HepG2 (cell line): ENCODE measurements at places on chromosomes 1 and 21. TPM values are rescaled to one million over a fixed set of nuclear protein-coding genes. Genes with fewer than 3 reads are reported as not detected.
A peak's percentile ranks its signal among the peaks of the same experiment; 100 is the strongest.

The LRRC39 gene
- 0.07 TPM in 1 of 2 replicates, not detected in the other for total RNA-seq

The PCAT6 gene
- total RNA-seq, result 0.55 and 0.60 TPM in 2 replicates

The SPOCD1 gene
- total RNA-seq, result 0.08 and 0.24 TPM in 2 replicates

The FABP3 gene
- 0.24 and 0.46 TPM in 2 replicates for total RNA-seq

The MUTYH gene
- 12.7 and 17.1 TPM in 2 replicates for total RNA-seq

The CLDN17 gene
- not detected in 2 replicates for total RNA-seq

The CCDC181 gene
- total RNA-seq, result 0.07 TPM in 1 of 2 replicates, not detected in the other

DNA sequence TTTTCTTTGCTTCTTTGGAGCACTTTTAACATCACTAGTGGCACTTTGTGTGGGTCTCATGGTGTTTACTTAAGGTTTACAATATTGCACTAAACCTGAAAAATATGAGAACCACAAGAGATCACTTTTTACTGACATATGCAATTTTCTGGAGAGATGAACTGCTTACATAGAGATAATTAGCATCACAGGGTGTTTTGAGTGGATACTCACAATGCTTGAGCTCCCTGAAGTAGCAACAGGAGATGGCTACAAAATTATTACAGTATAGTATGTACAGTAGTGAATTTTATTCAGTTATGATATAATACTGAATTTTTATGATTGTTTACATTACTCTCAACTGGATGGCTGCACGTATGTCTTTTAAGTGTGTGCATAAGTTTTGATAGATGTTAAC lies 22.6 kb downstream of the RPRD2 start:
- no peak for DNase-seq
- no peaks in the 10 kb centered on the region; the same call in 1 of the 2 replicates for H3K36me3 ChIP-seq

DNA sequence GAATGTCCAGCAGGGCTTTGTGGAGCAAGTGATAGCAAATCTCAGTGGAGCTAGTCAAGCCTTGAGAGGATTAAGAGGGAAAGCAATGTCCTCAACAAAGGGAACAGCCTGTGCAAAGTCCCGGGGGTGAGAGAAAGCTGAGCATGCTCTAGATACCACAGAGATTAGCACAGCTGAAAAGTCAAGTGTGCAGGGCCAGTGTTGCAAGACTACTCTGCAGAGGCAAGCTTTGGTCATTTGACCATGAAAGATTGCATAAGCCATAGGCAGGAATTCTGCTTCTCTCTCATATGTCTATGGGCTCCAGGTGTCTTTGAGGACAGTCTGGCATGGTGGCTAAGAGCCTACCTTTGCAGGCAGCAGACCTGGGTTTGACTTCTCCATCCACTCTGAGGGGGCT lies 181.0 kb upstream of the JUN start:
- H3K4me3 ChIP-seq, result no peak overlapping the region
- peak; percentile 51 for DNase-seq
- peaks cover 37% of the 10 kb centered on the region for H3K4me1 ChIP-seq
- no peaks in the 10 kb centered on the region for H3K36me3 ChIP-seq
- no peaks in the 10 kb centered on the region for H3K27me3 ChIP-seq
- H3K27ac ChIP-seq, result no peak overlapping the region

GRCh38 chr1:230536641-230537155 lies 105.6 kb upstream of the COG2 start:
- no peaks in the 10 kb centered on the region for H3K27me3 ChIP-seq
- no peak overlapping the region for H3K27ac ChIP-seq
- no peaks in the 10 kb centered on the region for H3K36me3 ChIP-seq
- DNase-seq, result no peak

DNA sequence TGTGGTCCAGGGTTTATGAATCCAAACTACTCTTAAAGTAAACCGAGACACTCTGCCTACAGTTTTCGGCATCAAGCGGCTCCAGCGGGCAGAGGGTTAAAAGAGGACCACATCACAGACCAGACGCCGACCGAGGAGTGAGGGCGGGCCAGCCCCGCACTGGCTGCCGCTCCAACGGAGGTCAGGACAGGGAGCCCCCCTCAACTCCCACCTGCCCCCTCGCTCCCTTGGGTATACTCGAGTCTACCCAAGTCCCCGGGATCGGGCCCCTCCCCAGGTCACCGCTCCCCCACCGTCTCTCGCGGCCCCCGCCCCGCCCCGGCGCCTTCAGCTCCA lies 312 bp downstream of the ARNT start:
- peak; percentile 63 for DNase-seq
- H3K36me3 ChIP-seq, result no peaks in the 10 kb centered on the region
- peak overlapping the region; percentile 84 for H3K27ac ChIP-seq
- peaks cover 33% of the 10 kb centered on the region for H3K4me1 ChIP-seq

GRCh38 chr1:81392526-81393226 lies 408.1 kb upstream of the ADGRL2 start:
- DNase-seq, result no peak
- H3K36me3 ChIP-seq, result no peaks in the 10 kb centered on the region
- H3K4me3 ChIP-seq, result no peak overlapping the region
- H3K27me3 ChIP-seq, result no peaks in the 10 kb centered on the region
- H3K4me1 ChIP-seq, result no peaks in the 10 kb centered on the region

- no peaks in the 10 kb centered on the region for H3K36me3 ChIP-seq
- H3K27me3 ChIP-seq, result no peaks in the 10 kb centered on the region
- no peak overlapping the region for H3K27ac ChIP-seq
- H3K4me1 ChIP-seq, result no peaks in the 10 kb centered on the region
- no peak overlapping the region for H3K4me3 ChIP-seq
- no peak for DNase-seq
Measured at GRCh38 chr21:22342889-22343288, 1344.7 kb downstream of the NCAM2 start.

DNA sequence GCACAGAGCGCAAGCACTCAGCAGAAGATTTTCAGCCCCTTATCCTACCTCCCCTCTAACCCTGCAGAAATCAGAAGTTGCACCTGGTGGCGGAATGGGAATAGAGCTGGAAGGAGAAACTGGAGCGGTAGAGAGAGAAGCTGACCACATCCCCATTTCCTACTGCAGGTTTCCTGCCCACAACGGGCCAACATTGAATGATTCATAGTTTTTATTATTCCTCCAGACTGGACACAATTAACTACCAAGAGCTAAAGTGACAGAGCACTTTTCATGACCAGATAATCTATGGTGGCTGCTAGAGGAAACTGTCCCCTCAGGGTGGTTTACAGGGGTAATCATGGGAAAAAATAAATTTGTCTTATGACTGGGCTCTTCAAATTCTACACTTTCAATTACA lies 21.3 kb upstream of the LRRC8D start:
- no peak for DNase-seq
- no peak overlapping the region for H3K4me3 ChIP-seq
- no peaks in the 10 kb centered on the region for H3K36me3 ChIP-seq
- peaks cover 8% of the 10 kb centered on the region; the same call in 2 of the 3 replicates for H3K27me3 ChIP-seq

- H3K27me3 ChIP-seq, result no peaks in the 10 kb centered on the region; the same call in 2 of the 3 replicates
- H3K4me3 ChIP-seq, result peak overlapping the region; percentile 83
- peak overlapping the region; percentile 86 for H3K27ac ChIP-seq
- peaks cover 52% of the 10 kb centered on the region for H3K4me1 ChIP-seq
- no peaks in the 10 kb centered on the region for H3K36me3 ChIP-seq
- DNase-seq, result no peak
Measured at GRCh38 chr1:225426395-225427234, 1.2 kb downstream of the LBR start.

GRCh38 chr1:113654883-113655282 lies 104.4 kb downstream of the PHTF1 start:
- peaks cover 2% of the 10 kb centered on the region for H3K36me3 ChIP-seq
- no peaks in the 10 kb centered on the region for H3K4me1 ChIP-seq
- no peaks in the 10 kb centered on the region for H3K27me3 ChIP-seq
- no peak overlapping the region for H3K27ac ChIP-seq

GRCh38 chr1:221708076-221708571 lies 33.8 kb downstream of the DUSP10 start:
- no peaks in the 10 kb centered on the region for H3K27me3 ChIP-seq
- peaks cover 13% of the 10 kb centered on the region; the same call in 2 of the 3 replicates for H3K36me3 ChIP-seq
- no peak for DNase-seq

DNA sequence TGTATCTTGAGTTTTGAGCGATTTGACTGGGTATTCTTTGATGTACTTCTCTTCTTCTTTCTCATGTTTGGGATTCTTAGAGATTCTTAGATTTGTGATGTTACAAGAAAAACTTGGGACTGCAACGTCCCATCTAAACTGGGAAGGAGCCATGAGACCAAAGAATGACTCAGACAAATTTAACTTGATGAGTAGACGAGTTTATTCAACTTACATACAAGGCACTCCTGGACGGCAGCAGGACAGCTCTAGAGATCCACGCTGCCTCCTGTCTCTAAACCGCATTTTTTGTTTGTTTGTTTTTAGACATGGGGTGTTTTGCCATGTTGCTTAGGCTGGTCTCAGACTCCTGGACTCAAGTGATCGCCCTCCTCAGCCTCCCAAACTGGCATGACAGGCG lies 137.1 kb downstream of the PIK3R3 start:
- H3K36me3 ChIP-seq, result peaks cover 6% of the 10 kb centered on the region; the same call in 1 of the 3 replicates
- no peak for DNase-seq
- peaks cover 18% of the 10 kb centered on the region for H3K4me1 ChIP-seq
- H3K27ac ChIP-seq, result no peak overlapping the region
- no peaks in the 10 kb centered on the region for H3K27me3 ChIP-seq
- H3K4me3 ChIP-seq, result no peak overlapping the region

GRCh38 chr1:91725989-91726721 lies 159.8 kb downstream of the TGFBR3 start:
- no peaks in the 10 kb centered on the region for H3K27me3 ChIP-seq
- H3K4me3 ChIP-seq, result no peak overlapping the region
- H3K4me1 ChIP-seq, result peaks cover 22% of the 10 kb centered on the region
- H3K27ac ChIP-seq, result peak overlapping the region; percentile 20

DNA sequence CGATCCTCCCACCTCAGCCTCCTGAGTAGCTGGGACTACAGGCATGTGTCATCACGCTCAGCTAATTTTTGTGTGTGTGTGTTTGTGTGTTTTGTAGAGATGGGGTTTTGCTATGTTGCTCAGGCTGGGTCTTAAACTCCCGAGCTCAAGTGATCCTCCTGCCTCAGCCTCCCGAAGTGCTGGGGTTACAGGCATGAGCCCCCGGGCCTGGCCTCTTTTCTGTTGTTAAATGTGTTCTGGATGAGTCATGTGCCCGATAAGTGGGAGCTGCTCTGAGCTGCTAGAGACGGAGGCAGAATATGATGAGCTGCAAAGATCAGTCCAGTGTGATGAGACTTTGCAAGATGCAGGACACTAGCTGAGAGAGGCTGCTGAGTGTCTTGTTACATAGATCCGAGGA lies 75.5 kb downstream of the VPS13D start:
- no peak overlapping the region for H3K27ac ChIP-seq
- peaks cover 12% of the 10 kb centered on the region for H3K36me3 ChIP-seq
- H3K4me1 ChIP-seq, result no peaks in the 10 kb centered on the region
- DNase-seq, result no peak
- H3K27me3 ChIP-seq, result no peaks in the 10 kb centered on the region
- no peak overlapping the region for H3K4me3 ChIP-seq

DNA sequence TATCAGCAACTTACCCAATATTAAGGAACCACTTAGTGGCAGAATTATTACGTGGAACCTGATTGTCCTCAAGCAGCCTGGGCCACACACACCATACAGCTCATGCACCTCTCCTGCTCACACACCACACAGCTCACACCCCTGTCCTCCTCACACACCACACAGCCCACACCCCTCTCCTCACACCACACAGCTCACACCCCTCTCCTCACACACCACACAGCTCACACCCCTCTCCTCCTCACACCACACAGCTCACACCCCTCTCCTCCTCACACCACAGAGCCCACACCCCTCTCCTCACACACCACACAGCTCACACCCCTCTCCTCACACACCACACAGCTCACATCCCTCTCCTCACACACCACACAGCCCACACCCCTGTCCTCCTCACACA lies 36.8 kb upstream of the LAMC2 start:
- no peaks in the 10 kb centered on the region for H3K27me3 ChIP-seq
- no peaks in the 10 kb centered on the region for H3K36me3 ChIP-seq
- H3K27ac ChIP-seq, result no peak overlapping the region
- DNase-seq, result no peak
- H3K4me1 ChIP-seq, result peaks cover 7% of the 10 kb centered on the region; the same call in 1 of the 2 replicates

DNA sequence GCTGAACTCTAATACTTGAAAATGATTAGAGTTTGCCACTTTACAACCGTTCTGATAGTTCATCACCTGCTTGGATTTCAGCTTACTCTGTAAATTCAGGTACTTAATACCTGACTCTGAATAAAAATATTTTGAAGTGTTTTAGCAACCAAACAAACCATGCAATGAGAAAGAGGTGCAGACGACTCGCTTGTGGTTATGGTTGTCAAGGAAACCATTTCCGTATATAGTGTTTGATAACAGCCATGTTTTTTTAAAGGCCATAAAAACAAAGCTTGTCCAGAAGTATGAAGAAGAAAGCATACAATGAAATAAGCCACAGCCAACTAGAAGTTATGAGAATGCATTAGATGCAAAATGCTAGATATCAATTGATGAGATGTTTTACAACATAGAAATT lies 167.2 kb upstream of the HMCN1 start:
- H3K27ac ChIP-seq, result no peak overlapping the region
- no peaks in the 10 kb centered on the region for H3K27me3 ChIP-seq
- no peaks in the 10 kb centered on the region for H3K4me1 ChIP-seq
- H3K36me3 ChIP-seq, result no peaks in the 10 kb centered on the region
- H3K4me3 ChIP-seq, result no peak overlapping the region

DNA sequence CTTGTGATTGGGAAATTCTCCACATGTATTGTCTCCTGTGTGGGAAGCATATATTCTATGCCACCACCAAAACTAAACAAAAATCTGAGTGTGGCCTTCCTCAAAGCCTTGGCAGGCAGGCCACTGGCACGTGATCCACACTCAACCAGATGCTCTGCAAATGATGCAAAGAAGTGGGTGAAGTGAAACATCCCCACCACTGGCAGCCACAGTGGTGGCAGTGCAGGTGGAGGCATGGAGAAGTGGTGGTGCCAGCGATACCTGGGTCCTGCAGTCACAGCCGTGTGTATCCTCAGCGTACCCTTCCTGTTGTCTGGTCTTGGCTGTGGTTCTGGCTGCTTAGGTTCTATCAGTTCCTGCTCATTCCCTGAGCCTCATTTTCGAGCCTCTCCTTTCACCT lies 65.2 kb downstream of the PLPPR5 start:
- H3K36me3 ChIP-seq, result no peaks in the 10 kb centered on the region
- H3K4me1 ChIP-seq, result no peaks in the 10 kb centered on the region
- no peak for DNase-seq
- no peaks in the 10 kb centered on the region for H3K27me3 ChIP-seq
- H3K27ac ChIP-seq, result no peak overlapping the region

DNA sequence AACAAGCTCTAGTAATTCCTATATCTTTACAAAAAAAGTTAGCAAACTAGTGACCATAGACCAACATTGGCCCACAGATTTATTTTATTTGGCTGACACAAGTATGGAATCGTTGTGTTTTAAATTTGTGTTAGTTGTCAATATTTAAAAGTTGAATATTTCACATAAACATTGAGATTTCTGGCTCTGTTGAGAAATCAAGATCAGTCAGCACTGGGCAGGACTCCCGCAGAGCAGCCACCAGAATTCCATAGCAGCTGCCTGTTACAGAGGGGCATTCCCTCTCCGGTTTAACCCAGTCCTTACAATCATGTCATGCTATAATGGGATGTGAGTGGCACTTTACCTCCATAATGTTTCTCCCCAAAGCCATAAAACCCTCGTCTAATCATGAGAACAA lies 79.2 kb upstream of the NRIP1 start:
- no peaks in the 10 kb centered on the region for H3K27me3 ChIP-seq
- DNase-seq, result no peak
- no peaks in the 10 kb centered on the region for H3K36me3 ChIP-seq
- no peak overlapping the region for H3K4me3 ChIP-seq

GRCh38 chr1:37452416-37452815 lies 22.0 kb upstream of the ZC3H12A start:
- no peak for DNase-seq
- H3K27ac ChIP-seq, result no peak overlapping the region
- peaks cover 25% of the 10 kb centered on the region; the same call in 2 of the 3 replicates for H3K27me3 ChIP-seq
- no peak overlapping the region for H3K4me3 ChIP-seq
